T-helper 2 cell (primary cell): ENCODE measurements at places on chromosomes 5 and 9.

GRCh38 chr5:146513462-146513861, 2.5 kb downstream of the GPR151 start:
- no peak for DNase-seq

GRCh38 chr9:130952065-130952762, 13.2 kb upstream of the FIBCD1 start:
- no peak for DNase-seq

DNA sequence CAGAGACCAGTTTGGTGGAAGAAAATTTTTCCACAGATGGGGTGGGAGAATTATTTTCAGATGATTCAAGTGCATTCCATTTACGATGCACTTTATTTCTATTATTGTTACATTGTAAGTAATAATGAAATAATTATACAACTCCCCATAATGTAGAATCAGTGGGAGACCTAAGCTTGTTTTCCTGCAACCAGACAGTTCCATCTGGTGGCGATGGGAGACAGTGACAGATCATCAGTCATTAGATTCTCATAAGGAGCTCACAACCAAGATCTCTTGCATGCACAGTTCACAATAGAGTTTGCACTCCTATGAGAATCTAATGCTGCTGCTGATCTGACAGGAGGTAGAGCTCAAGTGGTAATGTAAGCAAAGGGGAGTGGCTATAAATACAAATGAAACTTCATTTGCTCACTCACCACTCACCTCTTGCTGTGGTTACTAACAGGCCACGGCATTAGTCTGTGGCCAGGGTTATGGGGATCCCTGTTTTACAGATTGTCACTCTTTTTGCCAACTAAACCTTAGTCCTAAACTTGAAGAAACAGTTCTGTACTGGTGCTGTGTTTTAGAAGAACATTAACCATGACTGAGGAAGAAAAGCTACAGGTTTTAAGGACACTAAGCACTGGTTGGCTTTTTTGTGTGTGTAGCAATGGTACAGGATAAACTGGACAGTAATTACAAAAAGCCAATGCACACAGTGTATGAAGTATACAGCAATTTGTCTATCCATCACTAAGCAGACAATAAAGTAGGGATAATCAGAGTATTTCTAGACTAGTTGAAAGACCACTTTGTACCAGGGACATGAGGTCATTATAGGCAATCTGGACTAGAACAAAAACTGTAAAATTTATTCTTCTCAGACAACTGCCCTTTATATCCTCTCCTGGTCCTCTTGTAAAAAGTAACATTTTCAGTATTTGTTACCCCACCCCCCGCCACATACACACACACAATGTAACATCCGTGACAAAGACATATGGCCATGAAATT, 9.9 kb downstream of the TMEM232 start:
- DNase-seq: no peak

- no peak for DNase-seq
Measured at GRCh38 chr9:16328349-16328748, 542.1 kb downstream of the BNC2 start.

- no peak for DNase-seq
Measured at GRCh38 chr9:18184401-18184800, 289.6 kb upstream of the ADAMTSL1 start.

- peak; percentile 44 for DNase-seq
Measured at GRCh38 chr5:158695595-158696330, 404.0 kb downstream of the EBF1 start.

DNA sequence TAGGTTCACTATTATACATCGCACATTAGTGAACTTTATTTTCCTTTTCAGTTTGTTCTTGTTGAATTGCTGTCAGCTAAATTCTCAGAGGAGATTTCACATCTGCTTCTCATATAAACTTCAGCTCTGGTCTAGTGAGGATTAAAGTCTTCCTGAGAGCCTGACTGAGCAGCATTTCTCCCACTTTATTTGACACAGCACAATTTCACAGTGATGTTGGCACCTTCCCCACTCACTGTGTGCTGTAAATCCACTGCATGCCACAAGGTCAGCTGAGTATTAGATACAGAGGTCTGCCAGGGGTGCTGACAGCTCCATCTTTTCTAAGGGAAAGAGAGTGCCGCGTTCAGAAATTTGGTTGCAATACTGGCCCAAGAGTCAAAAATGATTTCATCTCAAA, 567.4 kb downstream of the PRR16 start:
- DNase-seq: no peak

- DNase-seq: no peak
Measured at GRCh38 chr9:89588271-89588879, 16.4 kb upstream of the GADD45G start.

DNA sequence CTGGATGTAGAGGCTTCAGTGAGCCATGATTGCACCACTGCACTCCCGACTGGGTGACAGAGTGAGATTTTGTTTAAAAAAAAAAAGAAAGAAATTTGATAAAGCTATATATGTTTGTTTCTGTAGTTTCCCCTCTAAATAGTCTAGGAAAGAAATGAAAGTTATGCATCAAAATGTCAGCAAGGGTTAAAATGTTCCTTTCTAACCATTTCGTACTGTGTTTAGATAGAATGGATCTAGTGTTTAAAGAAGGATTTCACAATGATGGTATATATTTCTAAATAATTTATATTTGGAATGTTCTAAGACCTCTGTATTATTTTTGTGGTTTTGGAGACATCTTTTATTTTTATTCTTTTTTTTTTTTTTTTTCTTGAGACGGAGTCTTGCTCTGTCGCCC, 22.7 kb downstream of the TEK start:
- no peak for DNase-seq

DNA sequence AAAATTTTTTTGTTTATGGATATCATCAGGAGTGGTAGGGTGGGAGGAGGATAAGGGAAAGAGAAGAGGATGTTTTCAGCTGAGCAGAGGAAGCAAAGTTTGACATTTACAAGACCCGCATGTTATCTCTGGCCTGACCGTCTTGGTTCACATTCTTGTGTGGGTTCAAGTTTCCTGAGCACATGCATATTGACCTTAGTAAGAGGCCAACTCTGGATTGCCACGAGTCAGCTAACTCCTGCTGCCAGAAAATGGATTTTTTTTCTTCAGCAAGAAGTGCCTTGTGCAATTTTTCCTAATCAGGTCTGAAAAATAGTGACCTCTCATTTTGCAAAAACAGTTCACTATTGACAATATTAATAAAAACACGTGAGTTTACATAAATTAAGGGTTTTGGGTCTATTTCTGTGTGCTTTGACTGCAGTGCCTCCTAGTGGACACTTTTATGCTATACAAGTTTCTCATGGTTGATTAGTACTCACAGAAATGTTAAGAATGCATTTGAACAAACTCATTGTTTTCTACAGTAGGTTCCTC, 27.1 kb upstream of the BASP1 start:
- no peak for DNase-seq

DNA sequence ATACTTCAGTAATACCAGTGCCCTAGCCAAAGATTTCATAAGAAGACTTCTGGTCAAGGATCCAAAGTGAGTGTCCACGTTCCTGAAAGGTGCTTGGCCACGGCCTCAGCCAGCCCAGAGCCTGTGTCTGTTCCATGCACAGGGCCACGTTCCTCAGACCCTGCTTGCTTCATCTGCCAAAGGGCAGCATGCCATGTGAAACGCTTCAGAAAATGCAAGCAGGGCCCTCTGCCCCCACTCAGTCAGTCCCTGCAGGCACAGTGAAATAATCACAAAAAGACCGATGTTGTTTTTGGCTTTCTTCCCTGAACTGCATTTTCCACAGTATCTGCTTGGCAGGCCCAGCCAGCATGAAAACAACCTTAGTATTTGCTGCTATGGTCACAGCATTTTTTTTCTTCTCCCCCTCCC, 85.5 kb upstream of the CTSL start:
- DNase-seq: no peak

DNA sequence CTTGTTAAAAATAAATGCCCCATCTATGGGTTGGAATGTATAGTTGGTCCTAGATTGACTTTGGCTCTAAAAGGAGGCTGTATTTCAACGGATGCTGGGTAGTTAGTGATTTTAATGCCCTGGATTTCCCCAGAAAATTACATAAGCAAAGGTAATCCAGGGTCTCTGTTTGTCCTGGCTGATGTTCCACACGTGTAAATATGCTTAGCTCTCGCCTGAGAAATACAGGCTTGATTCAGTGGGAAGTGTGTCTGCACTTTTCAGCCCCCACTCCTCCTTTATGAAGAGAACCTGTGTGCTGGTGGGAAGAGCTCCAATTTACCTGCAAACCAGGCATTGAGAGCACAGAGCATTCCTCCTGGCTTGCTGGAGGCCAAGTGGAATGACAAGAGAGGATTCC, 294.6 kb upstream of the CLINT1 start:
- DNase-seq: no peak

DNA sequence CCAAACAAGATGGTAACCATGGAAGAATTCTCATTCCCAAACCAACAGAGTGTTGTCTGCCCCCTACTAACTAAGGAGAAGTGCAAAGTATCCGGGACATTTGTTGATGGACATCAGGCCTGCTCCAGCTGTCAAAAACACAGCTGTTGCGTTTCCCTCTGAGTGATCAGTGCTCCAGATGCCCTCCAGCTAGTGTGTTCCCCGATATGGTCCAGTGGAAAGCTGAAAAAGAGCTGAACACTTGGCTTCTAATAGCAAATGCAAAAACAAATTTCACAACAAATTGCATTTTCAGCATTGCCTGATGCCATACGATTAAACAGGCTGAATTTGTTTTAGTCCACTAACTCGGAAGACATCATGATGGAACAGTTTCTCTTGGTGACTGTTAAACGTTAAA, 1398.7 kb downstream of the PTPRD start:
- no peak for DNase-seq

- no peak for DNase-seq
Measured at GRCh38 chr5:38500573-38501260, 55.7 kb downstream of the LIFR start.

DNA sequence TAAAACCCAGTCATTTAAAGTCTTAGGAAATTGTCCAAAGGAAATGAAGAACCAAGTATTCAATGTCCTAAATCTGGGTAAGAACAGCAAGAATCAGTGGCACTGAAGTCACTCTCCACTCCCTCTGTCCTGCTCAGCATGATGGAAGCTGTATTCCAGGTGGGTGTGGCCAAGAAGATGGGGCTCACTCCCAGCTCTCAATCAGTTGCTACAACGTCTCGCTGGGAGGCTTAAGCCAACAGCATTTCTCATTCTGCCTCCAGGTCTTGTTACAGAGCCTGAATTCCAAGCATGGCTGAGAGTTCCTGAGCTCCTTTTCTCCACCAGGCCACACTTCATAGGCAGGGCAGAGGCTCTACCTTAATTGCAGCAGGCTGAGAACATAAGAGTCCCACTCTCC, 41.2 kb upstream of the TRIO start:
- no peak for DNase-seq

- DNase-seq: no peak
Measured at GRCh38 chr9:71861618-71862017, 49.4 kb downstream of the ABHD17B start.

GRCh38 chr9:94948567-94949235, 222.2 kb downstream of the AOPEP start:
- DNase-seq: no peak

DNA sequence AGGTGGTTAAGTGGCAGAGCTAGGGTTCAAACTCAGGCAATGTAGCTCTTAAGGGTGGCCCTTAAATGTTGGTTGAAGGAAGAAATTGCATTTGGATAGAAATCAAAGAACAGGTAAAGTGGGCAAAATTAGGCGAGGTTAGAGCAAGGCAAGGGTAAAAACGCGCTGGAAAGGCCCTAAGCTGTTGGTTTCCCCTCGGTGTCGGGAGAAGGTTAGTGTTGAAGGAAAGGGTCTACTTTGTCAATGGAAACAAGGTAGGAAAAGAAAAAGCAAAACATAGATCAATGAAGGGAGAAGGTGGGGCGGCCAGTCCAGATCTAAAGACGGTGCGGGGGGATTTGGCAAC, 431 bp downstream of the FASTKD3 start:
- DNase-seq: no peak

DNA sequence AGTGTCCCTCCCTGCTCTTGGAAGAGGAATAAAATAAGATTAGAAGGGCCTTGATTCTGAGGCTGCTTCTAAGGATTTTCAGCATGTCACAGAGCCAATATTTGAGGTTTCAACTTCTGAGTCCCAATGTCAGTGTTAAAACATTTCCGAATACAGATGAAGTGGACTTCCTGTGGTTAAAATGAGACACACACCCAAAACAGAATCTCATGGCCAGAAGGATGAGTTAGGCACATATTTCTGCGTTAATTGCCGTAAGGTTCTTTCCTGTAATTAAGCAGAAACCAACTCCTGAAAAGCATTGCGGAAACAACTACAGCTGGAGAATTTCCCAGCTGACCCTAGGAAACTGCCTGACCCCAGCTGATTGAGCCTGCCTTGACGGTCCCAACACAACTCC, 10.4 kb upstream of the ZNF354B start:
- DNase-seq: no peak

DNA sequence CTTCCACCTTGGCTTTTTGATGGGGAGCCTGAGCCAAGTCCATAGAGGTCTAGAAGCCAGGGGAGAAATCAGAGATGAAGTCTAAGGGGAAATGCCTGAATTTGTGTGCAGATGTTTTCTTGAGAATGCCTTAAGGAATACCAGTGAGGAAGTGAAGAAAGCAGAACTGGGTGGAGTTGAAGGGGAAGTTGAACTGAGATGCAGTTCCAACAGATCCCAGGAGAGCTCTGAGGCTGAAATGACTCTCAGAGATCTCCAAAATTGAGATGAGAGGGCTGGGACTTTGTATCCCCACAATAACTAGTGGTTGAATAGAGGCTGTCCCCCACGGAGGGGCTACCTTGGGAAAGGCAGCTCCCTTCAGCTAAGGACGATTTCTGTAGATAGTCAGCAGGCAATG, 197.1 kb downstream of the ZNF462 start:
- no peak for DNase-seq

DNA sequence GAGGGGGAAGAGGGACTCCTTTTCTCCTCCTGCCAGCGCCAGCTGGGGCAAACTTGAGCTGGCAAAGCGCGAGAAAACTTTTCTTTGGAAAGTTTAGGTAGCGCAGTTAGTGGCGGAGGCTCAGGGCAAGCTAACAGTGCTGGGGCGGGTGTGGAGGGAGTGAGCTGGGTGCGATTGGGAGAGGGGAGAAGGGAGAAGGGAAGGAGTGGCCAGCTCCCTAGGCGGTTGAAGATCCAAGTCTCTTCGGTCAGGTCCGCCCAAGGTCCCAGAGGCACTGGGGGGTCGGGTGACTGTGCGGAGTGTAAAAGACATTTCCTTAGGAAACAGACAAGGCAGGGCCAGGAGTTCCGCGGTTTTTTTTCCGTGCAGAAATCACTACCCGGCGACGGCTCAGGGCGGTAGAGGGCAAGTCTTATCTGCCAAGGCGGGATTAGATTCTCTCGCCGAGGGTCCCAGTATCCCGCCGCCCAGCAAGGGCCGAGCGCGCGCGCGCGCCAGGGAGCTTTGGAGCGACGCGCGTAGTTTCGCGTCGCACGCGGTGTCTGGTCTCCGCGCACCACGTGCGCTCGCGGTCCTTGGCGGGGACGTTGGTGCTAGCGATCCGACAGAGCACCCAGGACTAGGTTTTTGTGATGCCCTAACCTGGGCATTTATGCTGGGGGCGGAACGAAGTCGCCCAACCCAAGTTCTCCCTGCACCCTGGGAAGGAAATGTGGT, 33.6 kb upstream of the NFIB start:
- no peak for DNase-seq
